ENCODE measurements at places on chromosomes 7 and 10. TPM values are rescaled to one million over a fixed set of nuclear protein-coding genes. Genes with fewer than 3 reads are reported as not detected.

DNA sequence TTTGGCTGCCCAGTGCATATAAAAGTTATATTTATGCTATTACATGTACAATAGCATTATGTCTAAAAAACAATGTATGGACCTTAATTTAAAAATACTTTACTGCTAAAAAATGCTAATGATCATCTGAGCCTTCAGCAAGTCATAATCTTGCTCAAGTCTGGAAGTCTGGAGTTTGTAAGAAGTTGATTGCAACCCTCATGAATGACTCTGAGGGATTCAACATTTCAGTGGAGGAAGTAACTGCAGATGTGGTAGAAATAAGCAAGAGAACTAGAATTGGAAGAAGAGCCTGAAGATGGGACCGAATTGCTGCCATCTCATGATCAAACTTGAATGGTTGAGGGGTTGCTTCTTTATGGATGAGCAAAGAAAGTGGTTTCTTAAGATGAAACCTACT lies 13.0 kb upstream of the ADAMTS14 start:
- no peak for DNase-seq

COL13A1 gene
- total RNA-seq, result not detected

GRCh38 chr10:129848696-129849451 lies 115.2 kb downstream of the EBF3 start:
- DNase-seq, result no peak

SUFU gene
- 2.9 TPM for total RNA-seq

OLAH gene
- not detected for total RNA-seq

TAS2R4 gene
- total RNA-seq, result 0.80 TPM

DNA sequence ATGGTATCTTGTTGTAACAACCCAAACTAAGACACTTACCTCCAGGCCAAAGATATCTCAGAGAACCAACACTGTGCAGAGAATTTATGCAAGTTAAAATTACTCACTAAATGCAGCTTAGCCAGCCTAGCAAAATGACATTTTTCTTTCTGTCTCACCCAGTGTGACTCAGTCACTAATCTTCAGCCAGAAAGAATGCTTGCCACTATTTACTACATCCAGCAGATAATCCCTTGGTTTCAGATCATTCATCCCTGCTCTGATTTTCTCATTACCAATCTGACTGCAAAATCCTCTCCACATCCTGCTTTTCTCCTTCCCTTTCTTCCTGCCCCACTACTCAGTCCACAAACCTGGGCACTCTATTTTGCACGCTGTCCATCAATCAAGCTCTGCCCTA lies 93.5 kb upstream of the NEBL start:
- DNase-seq, result no peak

CLCN1 gene
- total RNA-seq, result not detected

PCGF6 gene
- 24.7 TPM for total RNA-seq

- DNase-seq, result no peak
These were observed 68.5 kb downstream of the AP3M1 start for GRCh38 chr10:74081941-74082718.

DNA sequence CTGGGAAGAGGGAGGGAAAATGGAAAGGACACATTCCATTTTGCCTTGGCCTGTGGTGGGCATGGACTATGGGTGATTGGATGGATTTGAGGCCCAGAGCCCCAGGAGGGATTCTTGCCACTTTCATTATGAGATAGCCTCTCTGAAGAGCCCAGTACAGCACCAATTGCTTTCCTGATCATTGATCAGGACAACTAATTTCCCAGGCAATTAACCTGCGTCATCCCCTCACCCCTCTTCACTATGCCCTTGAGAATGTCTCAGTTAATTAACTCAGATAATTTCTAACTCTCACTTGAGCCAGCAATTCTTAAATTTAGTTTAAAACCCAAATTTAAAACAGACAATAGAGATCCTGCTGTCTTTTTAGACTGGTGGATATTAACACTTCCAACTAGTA lies 13.5 kb upstream of the PLEKHA1 start:
- DNase-seq, result no peak

- DNase-seq, result no peak
These were observed 400.3 kb downstream of the RPS24 start for GRCh38 chr10:78433766-78434535.

NPTX2 gene
- total RNA-seq, result not detected

DNA sequence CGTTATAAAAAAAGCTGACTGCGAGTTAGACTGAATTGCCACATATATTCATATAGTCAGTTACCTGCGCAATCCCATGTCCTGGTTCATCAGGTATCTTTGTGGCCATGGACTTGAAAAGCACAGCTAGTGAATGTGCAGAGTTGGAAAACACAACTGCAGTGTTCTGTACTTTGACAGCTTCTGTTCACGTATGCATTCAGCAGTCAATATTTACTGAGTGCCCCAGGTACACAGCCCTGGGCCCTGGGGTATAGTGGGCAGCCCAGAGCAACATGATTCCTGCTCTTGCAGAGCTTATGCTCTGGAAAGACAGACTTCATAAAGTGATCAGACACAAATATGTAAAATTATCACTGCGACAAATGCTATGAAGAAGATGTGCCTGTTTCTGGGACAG lies 313.9 kb downstream of the PHTF2 start:
- no peak for DNase-seq

Data from HepG2 (cell line).